Hematopoietic multipotent progenitor cell treated with erythropoietin and hydrocortisone succinate and interleukin-3 and kit ligand, for 15 days (in vitro differentiated cells): ENCODE measurements at places on chromosomes 6 and 20.

- peak; percentile 30 for DNase-seq
Measured at GRCh38 chr6:150006961-150007464, 18.3 kb downstream of the RAET1L start.

DNA sequence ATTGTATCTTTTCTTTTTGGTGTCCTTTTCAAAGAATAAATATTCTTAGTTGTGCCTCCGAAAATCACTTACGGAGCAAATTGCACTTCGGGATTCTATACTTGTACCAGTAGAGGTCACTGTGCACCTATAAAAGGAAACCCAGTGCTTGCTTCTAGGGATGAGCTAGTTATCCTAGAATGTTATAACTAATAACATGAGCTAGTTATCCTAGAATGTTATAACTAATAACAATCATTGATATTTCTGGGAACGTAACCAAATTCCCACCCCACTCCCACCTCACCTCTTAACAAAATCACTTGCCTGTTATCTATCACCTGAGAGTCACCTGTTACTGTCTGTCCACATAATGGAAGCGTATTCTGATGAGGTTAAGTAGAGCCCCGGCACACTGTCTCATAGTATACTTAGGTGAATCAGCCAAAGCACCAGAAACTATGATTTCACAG is 126.9 kb upstream of the TIAM2 start:
- DNase-seq, result peak; percentile 60

GRCh38 chr6:125073071-125073470 is 80.5 kb upstream of the TPD52L1 start:
- no peak for DNase-seq

GRCh38 chr20:14883324-14883723 is 545.9 kb upstream of the FLRT3 start:
- DNase-seq, result no peak

GRCh38 chr20:16517946-16518783 is 55.1 kb downstream of the KIF16B start:
- no peak for DNase-seq

- no peak for DNase-seq
Measured at GRCh38 chr6:170575250-170575649, 9.2 kb downstream of the PDCD2 start.

DNA sequence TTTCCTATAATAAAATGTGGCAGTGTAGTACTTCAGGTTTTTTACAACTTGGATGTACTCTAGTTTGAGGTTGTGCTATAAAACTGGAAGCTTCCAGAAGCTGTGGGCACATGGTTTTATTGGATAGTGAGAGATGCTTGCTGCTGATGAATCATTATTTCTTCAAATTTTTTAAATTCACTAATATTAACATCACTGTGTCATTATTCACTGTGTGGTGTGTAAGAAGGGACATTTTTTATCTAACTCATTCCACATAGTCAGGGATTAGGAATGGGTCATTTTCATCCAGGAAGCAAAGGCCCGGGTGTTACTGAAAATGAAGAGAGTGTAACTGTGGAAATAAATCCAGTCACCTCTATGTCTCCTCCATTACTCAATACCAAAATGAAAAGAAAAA is 421.0 kb downstream of the TENT5A start:
- no peak for DNase-seq

DNA sequence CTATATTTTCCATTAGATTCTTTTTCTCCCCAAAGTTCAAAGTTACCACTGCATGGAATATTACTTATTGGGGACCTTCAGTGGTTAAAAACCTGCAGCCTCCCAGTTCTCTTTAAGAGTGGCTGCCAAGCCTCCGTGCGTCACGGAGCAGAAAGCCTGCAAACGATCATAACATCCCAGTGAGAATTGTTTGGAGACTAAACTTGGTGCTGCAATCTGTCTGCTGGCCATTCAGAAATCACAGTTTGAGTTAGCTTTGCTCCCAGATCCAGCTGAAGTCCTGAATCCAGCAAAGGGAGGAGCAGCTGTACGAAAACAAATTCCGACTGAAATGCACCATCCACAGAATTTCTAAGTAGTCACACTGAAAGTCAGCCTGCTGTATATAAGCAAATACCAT is 213.5 kb upstream of the PDE10A start:
- no peak for DNase-seq
